ENCODE measurements at places on chromosomes 7 and 10.

GRCh38 chr10:128123846-128124245 lies 2.4 kb downstream of the MKI67 start:
- no peak for DNase-seq

GRCh38 chr10:83522881-83523386 lies 616.4 kb upstream of the GHITM start:
- no peak for DNase-seq

GRCh38 chr7:132381742-132382472 lies 194.4 kb downstream of the PLXNA4 start:
- no peak for DNase-seq

DNA sequence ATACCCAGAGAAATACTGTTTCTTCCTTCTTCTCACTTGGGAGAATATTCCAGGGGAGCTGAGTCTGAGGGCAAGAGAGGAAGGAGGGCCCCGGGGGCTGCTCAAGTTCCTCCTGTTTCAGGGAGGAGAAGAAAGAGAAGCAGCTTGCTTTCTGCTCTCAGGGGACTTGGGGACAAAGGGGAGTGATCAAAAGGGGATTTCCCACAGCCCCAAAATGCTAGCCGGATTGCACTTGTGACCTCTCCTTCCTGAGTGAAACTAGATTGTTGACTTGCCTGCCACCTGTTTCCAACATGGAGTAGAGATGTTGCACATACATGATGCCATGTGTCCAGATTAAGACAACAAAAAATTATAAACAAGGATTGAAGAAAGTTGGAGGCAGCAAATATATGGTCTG lies 28.7 kb upstream of the PDCD4 start:
- peak; percentile 74 for DNase-seq

GRCh38 chr10:128694168-128694850 lies 568.1 kb upstream of the MKI67 start:
- no peak for DNase-seq

DNA sequence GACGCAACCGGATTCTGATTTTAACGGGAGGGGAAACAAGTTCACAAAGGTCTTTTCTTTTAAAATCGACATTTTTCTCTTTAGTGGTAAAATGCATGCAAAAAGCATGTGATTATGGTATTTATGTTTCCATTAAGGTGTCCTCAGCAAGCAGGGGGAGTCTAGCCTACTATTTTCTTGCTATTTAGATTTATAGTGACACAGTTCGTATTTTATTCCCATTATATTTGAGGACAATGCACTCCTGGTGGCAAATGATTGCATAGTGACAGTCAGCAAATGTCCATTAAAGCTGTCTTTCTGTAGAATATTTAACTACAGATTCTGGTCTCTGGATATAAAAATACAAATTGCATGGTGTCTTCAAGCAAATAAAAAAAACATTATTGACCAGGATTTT lies 554.2 kb downstream of the PARD3 start:
- no peak for DNase-seq

GRCh38 chr10:78535716-78536218 lies 502.1 kb downstream of the RPS24 start:
- DNase-seq, result no peak

DNA sequence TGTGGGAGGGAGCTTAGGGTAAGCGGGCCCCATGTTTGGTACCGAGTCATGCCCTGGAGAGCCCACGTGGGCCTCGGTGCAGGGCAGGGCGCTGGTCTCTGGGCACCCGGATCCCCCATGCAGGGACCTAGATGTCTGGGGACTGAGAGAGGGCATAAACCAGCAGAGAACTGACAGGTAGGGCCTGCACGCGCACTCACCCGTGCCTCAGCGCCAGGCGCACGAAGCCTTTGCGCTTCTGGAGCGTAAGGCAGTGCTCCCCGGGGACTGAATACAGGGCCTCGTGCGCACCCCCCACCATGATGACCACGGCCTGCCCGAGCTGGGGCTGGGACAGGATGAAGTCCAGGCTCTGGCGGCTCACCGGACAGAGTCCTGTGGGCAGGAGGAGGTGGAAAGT lies 2.8 kb downstream of the MOGAT3 start:
- no peak for DNase-seq

DNA sequence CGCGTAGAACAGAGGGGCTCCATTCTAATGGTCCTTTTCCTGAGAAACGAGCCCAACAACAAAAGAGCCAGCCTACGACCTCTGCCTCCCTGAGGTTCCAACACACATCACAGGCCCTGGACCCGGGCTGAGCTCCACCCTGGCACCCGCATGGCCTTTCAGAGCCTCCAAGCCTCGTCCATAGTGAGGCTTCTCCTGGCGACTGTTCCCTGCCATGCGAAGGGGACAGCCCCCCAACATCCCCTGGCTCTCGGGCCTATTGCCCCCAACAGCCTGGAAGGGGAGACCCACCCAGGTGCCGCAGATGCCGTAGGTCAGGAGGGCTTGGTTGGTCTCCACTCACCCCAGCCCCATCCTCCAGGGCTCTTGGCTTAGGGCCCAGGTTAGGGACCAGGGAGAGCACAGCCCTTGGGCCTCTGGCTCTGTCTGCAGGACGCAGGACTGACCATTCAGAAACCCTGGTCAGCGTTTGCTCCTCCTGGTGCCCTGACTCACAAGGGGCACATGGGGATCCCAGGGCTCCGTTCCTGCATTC lies 91.5 kb downstream of the TCERG1L start:
- no peak for DNase-seq

GRCh38 chr7:2019711-2020511 lies 212.8 kb downstream of the MAD1L1 start:
- peak; percentile 96 for DNase-seq

GRCh38 chr7:30846378-30846777 lies 65.3 kb upstream of the AQP1 start:
- DNase-seq, result no peak

GRCh38 chr10:24346877-24347519 lies 138.1 kb downstream of the KIAA1217 start:
- DNase-seq, result no peak

DNA sequence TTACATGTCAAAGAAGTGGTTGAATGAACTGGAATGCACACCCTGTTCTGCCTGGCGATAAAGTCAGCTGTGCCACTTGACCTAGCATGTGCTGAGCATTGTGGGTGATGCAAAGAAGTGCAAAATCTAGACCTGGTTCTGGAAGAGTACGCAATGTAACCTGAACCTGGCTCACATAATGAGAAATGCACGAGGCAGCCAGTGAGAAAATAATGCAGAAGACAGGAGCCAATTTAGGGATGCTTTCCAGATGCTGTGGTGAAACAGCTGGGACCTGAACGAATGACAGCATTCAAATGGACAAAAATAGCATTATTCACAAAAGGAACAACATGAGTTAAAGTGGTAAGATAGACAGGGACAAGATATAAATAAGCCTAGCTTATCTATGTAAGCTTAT lies 402.6 kb downstream of the SORCS1 start:
- no peak for DNase-seq

DNA sequence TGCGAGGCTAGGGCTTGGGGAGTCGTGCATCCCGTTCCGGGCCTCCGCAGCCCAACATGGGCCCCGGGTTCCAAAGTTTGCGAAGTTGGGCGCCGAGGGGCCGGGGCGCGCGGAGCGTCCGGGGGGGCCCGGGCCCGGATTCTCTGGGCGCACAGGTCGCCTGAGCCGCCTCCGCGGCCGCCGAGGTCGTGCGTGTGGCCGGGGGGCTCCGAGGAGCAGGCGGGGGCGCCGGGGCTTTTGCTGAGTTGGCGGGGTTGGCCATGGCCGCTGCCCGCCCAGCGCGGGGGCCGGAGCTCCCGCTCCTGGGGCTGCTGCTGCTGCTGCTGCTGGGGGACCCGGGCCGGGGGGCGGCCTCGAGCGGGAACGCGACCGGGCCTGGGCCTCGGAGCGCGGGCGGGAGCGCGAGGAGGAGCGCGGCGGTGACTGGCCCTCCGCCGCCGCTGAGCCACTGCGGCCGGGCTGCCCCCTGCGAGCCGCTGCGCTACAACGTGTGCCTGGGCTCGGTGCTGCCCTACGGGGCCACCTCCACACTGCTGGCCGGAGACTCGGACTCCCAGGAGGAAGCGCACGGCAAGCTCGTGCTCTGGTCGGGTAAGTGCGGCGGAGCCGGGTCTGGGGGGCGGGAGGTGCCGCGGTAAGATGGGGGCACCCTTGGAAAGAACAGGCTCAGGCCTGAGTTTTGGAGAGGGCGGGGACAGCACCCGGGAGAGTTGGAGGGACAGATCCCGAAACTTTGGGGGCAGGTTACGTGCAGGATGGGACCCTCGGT lies 643 bp downstream of the SMO start:
- DNase-seq, result no peak

GRCh38 chr7:24138343-24138742 lies 145.6 kb upstream of the NPY start:
- DNase-seq, result no peak

GRCh38 chr7:87003872-87004798 lies 55.3 kb downstream of the ELAPOR2 start:
- no peak for DNase-seq

- DNase-seq, result no peak
These were observed 396.8 kb upstream of the PODXL start for GRCh38 chr7:131953184-131953583.

DNA sequence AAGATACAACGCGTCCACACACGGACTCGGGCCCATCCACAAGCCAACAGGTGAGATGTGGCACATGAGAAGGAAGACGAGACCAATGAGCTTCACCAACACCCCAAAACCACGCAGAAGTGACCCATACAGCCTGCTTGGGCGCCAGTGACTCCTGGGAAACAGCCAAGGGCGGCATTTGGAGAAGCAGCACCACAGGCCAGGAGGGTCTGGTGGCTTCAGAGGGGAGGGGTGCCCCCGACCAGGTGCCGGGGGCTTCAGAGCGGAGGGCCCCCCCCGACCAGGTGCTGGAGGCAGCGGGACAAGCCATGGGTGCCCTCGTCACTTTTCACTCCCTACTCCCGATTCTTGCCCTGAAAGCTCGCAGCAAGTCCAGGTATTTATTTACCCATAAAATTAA lies 140.1 kb downstream of the DIP2C start:
- no peak for DNase-seq

GRCh38 chr7:52992479-52993162 lies 42.8 kb upstream of the POM121L12 start:
- DNase-seq, result no peak

GRCh38 chr7:94973844-94974243 lies 66.5 kb downstream of the PPP1R9A start:
- DNase-seq, result no peak

DNA sequence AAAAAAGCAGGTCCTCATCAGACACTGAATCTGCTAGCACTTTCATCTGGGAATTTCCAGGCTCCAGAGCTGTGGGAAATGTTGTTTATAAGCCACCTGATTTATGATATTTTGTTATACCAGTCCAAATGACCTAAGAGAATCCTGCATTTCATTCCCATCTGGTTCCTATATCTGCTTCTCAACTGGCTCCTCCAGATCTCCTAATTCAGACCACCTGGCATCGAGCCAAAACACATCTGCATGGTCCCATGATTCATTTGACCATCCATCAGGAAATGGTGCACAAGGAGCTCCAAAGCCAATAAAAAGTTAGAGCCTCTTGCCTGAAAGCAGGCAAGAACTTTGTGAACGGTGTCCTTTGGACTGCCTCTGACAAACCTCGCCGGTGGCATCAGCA lies 108.9 kb downstream of the IPMK start:
- no peak for DNase-seq

DNA sequence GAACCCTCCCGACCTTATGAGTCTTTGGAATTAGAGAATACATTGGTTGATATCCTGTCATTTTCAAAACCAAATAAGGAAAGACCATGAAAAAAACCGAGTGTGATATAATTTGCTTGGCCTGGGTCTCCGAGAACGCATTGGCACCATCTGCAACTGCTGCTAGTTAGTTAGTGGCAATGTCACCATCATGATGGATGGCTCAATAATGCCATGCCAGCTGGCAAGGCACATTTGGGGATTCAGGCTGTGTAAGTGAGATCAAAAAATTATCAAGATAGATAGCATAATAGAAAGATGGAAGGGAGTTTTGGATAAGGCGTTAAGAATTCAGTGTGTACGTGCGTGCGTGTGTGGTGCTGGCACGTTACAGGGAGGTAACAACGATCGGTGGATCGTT lies 134.7 kb upstream of the TCERG1L start:
- no peak for DNase-seq

- DNase-seq, result no peak
These were observed 60.9 kb upstream of the ADRB1 start for GRCh38 chr10:113982769-113983168.

GRCh38 chr7:149291036-149291780 lies 29.2 kb downstream of the ZNF783 start:
- peak; percentile 55 for DNase-seq

- peak; percentile 80 for DNase-seq
These were observed 110.7 kb downstream of the INHBA start for GRCh38 chr7:41592236-41592635.

- DNase-seq, result no peak
These were observed 81.2 kb downstream of the GRK5 start for GRCh38 chr10:119288574-119289001.

DNA sequence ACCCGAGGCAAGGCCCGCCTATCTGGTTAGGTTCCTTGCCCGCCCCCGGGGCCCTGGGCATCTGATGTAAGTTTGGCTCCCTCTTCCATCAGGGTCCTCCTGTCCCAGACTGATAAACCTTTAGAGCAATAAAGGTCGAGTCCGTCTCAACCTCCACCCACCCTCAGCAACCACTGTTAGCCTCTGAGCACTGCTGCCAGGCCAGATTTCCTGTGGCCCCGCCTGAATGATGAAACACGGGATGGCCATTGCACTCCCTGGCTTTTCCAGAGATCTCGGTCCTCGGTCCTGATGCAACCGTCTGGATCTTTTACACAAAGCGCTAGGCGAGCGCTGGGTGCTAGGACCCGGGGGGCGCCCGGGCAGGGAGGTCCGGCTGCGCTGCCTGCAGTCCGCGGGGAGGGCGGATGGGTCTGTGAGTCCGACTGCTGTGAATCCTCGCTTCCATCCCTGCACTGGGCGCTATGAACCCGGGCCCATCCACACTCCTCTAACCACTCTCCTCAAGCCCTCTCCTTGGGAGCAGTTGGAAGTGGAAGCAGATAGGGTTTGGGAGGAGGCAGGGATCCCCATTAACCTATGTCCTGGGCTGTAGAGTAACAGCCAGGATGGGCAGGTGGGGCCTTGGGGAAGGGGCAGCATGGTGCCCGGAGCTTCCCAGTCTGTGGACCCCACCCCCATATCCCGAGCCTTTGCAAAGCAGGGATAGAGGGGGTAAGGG lies 875 bp upstream of the DDIT4 start:
- DNase-seq, result peak; percentile 78

DNA sequence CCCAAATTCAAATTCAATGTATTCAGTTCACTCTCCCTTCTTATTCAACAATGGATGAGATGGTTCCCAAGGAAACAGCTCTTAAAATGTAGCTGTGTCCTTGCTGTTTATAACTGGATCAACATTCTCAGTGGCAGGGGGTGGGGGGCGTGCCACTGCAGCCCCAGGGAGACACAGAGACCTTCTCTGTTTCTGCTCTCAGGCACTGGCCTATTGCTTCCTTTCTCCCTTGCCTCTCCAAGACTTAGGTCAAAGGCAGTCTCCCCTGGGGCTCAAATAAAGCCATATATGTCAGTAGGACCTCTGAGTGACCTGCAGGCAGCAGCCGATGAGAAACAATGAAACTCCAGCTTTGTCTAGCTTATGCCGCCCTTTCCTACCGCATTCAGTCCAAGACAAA lies 20.7 kb downstream of the VSTM4 start:
- DNase-seq, result no peak

- DNase-seq, result no peak
These were observed 57.1 kb downstream of the ABCB1 start for GRCh38 chr7:87543623-87544022.

- DNase-seq, result no peak
These were observed 4.2 kb downstream of the SFTPD start for GRCh38 chr10:79944428-79945395.

Measured in MV-4-11 (cell line).